Left forelimb (tissue), 1 donor: ENCODE measurements at places on chromosomes 13 and 19.

DNA sequence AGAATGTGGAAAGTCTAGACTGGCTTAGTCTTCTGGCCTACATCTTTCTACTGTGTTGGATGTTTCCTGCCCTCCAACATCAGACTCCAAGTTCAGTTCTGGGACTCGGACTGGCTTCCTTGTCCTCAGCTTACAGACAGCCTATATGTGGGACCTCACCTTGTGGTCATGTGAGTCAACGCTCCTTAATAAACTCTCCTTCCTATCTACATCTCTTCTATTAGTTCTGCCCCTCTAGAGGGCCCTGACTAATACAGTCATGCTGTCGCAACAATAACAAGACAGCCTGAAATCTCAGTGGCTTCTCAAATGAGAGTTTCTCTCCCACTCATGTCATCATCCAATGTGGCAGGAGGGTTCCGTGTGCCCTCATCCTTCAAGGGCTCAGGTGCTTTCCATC is 347.8 kb downstream of the MZT1 start:
- DNase-seq: no peak

- DNase-seq: no peak
Observed at GRCh38 chr13:101018720-101019119, 344.1 kb upstream of the TMTC4 start.

DNA sequence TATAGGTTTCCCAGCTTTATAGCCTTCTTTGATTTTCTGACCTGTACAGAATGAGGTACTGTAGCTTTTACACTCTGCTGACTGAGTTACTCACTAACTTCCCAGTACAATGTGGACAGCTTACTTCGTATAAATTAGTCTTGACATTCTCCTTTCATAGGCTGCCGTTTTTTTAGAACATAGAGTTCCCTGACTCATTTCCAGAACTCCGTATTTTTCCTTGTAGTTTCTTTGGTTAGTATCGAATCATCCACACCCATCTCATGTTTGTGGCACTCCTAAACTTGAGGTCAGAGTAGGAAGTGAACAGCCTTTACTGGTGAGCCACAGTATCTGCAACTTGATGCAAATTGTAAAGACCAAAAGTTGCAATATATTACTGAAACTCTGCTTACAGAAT is 303.9 kb downstream of the SLITRK5 start:
- DNase-seq: no peak

- peak; percentile 34 for DNase-seq
Observed at GRCh38 chr19:29372921-29373797, 152.6 kb upstream of the VSTM2B start.

DNA sequence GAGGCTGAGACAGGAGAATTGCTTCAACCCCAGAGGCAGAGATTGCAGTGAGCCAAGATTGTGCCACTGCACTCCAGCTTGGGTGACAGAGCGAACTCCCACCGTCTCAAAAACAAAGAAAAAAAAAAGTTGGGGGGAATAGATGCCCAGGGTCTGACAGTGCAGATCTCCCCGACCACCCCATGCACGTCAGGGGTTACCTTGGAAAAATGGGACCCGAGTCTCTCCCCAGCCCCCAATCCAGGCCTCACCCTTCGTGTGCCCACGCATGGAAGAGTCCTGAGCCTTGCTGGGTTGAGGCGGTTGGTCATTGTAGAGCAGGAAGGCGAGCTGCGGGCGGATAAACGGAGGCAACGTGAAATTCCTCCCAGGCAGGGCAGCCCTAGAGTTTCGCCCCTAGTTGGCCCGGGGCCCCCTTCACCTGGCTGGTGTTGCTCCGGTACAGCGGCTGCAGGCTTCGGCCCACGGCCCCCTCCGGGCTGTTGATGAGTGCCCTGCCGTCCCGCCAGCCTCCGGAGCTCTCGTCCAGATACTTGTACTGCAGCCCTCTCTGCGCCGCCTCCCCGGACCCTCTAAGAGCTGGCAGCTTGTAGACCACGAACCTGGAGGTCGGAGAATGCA is 588 bp downstream of the DNASE2 start:
- DNase-seq: no peak

DNA sequence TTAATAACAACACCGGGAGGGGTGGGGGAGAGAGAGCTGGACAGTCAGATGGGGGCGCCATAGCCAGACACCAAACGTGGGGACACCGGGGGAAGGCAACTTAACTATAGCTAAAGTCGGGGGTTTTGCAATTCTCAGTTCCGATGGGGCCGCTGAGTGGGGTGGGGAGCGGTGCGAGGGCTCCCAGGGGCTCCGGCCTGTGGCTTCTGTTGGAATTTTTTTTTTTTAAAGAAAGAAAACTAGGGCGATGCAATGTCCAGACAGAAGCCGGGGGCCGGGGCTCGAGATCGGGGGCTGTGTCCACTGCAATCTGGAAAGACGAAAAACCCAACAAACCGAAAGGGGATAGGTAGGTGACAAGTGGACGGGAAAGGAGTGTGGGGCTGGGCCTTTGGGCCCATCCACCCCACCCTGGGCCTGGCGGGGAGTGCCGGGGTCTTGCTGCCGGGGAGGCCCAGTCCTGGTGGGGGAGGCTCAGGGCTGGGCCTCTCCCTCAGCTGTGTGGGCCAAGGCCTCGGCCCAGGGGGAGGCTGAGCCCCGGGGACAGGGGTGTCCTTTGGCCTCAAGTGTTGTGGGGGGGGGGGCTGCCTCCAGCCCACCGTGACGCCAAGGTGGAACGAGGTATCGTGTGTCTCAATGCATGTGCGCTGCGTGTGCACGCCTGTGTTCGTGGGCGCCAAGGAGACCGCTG is 17.3 kb downstream of the PRKCSH start:
- DNase-seq: no peak

GRCh38 chr19:49475995-49476880 is 2.2 kb downstream of the FLT3LG start:
- DNase-seq: no peak

- DNase-seq: no peak
Observed at GRCh38 chr13:89066868-89067466, 1395.8 kb downstream of the SLITRK5 start.

GRCh38 chr19:42295342-42295741 is 6.6 kb upstream of the PRR19 start:
- DNase-seq: no peak

DNA sequence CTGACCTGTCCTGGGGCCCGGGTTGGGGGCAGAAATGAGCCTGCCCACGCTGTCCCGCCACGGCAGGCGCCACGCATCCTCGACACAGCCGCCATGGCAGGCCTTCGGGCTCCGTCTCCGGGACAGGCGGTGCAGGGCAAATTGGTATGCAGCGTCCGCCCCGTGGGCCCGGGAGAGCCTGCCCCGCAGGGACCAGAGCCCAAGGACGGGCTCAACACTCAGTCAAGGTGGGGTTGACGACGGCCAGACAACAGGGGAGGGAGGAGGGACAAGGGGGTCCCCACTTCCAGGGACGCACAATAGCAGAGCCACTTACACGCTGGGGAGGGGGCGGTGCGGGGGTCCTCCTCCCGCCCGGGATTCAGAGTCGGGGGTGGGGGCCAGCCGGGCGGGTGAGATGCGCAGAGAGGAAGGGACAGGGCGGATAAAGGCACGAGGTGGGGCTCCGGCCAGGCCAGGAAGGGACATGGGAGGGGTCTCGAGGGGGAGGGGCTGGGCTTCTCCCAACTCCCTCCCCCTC is 1.2 kb downstream of the CTXN1 start:
- DNase-seq: no peak
